ENCODE measurements at places on chromosomes 3 and 15.

DNA sequence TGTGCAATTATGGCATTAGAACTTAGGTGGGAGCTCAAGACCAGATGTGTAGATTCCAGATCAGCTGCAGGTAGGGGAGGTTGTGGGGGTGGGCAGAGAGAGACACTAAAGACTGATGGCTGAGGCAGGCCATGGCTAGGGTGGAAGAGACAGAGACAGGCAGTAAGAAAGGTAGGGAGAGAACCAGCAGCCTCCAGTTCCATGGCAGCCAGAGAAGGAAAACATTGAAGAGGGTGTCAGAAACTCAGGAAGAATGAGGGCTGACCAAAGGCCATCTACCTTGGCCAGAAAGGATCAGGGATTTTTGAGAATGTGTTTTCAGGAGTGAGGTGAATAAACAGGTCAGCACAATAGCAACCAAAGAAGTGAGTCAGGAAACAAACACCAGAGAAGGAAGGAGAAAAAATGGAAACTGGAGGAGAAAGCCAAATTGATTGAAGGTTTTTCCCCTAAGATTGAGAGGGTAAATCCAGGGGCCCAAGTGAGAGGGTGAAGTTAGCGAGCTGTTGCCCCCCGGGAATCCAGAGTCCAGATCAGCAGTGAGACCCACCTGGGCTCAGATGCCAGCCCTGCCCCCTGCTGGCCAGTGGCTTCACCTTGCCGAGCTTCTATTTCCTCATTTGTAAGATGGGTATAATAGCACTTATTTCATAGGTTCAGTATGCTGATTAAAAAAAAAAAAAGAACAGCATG is 41.0 kb downstream of the ABHD2 start:
- no peak overlapping the region for H3K4me3 ChIP-seq
- H3K27me3 ChIP-seq: no peaks in the 10 kb centered on the region
- no peaks in the 10 kb centered on the region for H3K36me3 ChIP-seq

GRCh38 chr3:112633757-112634156 is 7.2 kb downstream of the CCDC80 start:
- peaks cover 22% of the 10 kb centered on the region for H3K4me1 ChIP-seq
- no peak for ATAC-seq
- H3K27me3 ChIP-seq: no peaks in the 10 kb centered on the region
- no peaks in the 10 kb centered on the region for H3K36me3 ChIP-seq
- H3K27ac ChIP-seq: peak overlapping the region; percentile 85

DNA sequence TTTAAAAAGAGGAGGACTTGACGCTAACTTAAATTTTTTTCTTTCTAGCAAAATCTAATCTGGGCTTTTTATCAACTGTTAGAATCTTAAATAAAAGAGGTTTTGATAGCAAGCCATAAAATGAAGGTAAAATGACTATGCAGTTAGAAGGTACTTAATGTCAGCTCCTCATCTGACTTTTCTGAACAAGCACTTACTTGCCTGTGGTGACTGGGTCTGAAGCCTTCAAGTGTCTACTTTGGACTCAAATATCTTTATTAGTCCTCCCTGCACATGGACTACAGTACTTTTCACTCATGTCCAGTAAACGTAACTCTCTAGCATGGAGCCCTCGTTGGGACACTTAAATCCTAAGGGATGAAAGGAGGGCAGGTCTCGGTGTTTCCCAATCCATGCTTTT is 135.9 kb downstream of the P2RY1 start:
- no peaks in the 10 kb centered on the region for H3K4me1 ChIP-seq
- ATAC-seq: no peak
- no peak overlapping the region for H3K4me3 ChIP-seq

DNA sequence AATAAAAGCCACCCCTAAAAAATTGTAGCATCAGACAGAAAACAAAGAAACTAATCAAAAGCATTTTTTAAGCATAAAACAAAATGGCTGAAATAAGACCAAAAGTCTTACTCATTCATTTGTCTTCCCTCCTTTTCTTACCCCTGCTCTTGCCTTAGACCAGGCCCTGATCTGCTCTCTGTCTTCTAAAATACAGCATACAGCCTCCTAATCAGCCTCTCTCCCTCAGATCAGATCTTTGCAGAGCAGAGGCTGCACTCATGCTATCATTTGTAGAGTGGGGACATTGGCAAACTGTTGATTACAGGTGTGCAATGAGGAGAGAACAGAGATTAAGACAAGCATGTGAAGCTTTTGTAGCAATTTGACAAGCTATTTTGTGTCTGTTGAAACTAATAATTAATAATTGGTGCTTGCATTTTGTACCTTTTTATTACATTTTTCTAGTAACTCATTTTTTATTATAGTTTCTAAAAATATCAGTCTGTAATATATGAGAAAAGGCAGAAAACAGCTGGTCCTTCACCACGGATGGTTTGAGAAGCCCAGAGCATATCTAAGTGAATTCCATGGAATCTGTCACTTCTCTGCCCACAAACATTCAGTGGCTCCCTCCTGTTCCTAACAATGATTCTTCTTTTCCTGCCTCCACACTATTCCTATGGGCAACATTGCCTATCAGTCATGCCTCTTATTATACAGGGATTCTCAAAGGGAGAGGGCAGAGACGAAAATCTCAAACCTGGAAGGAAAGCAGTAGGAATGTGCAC is 286.2 kb upstream of the STT3B start:
- H3K4me1 ChIP-seq: no peaks in the 10 kb centered on the region
- H3K4me3 ChIP-seq: no peak overlapping the region
- no peaks in the 10 kb centered on the region for H3K36me3 ChIP-seq
- ATAC-seq: no peak
- no peak overlapping the region for H3K27ac ChIP-seq

DNA sequence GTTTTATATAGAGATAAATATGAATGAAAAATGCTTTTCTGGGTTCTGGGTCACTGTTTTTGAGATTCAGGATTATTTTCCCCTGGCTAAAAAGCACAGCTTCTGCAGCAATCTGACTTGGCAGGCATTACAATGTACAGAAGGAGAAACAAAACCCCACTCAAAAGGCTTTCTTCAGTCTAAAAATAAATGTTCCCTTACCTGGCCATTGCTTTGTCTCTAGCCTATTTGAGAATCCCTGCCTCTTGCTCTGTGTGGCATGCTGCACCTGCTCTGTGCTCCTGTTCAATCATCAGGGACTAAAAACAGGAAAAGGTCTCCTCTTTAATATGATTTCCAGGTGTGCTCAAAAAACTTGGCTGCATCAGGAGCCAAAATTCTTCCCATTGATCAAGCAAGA is 187.4 kb upstream of the STAC start:
- no peaks in the 10 kb centered on the region for H3K36me3 ChIP-seq
- H3K4me3 ChIP-seq: no peak overlapping the region
- no peaks in the 10 kb centered on the region for H3K27me3 ChIP-seq
- ATAC-seq: no peak
- H3K27ac ChIP-seq: no peak overlapping the region

DNA sequence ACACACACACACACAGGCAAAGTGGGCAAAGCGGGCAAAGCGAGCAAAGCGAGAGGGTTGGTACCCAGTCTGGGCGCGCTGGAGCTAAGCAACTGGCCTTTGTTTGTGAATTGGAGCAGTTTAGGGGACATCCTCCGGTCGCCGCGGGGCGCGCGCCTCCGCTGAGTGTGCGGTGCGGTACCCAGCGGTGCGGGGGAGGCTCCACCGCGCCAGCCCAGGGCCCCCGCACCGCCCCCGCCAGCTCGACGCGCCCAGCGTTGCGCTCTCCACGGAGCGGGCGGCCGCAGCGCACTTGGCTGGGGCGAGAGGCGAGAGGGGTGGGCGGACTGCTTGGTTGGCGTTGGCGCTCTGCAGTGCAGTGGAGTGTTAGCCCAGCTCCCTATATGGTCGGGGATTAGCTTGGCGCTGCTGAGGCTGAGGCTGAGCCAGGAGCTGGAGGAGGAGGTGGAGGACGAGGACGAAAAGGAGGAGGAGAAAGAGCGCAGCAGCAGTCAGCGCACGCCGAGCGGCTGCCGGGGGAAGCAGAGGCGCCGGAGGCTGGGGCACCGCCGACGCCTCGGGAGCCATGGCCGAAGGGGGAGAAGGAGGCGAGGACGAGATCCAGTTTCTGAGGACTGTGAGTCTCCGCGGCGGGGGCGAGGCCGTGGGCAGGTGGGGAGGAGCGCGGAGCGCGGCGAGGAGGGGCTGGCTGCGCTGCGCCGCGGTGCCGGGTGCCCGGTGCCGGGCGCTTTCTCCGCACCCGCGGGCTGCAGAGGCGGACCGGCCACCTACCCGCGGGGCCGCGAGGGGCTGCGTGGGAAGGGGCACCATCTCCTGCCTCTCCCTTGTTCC is at the start of gene RYR3:
RYR3 (plus strand) TSS at position 487 of the 831 bp plus-strand sequence; CDS start at position 566, 79 bp downstream.
- peaks cover 15% of the 10 kb centered on the region for H3K27me3 ChIP-seq
- H3K4me3 ChIP-seq: peak within 1 kb of the TSS; percentile 52
- H3K27ac ChIP-seq: peak within 1 kb of the TSS; percentile 78
- peak; percentile 85 for ATAC-seq

GRCh38 chr3:134057654-134058110 is 28.0 kb upstream of the SLCO2A1 start:
- ATAC-seq: no peak
- no peak overlapping the region for H3K4me3 ChIP-seq
- no peaks in the 10 kb centered on the region for H3K27me3 ChIP-seq
- H3K36me3 ChIP-seq: no peaks in the 10 kb centered on the region

DNA sequence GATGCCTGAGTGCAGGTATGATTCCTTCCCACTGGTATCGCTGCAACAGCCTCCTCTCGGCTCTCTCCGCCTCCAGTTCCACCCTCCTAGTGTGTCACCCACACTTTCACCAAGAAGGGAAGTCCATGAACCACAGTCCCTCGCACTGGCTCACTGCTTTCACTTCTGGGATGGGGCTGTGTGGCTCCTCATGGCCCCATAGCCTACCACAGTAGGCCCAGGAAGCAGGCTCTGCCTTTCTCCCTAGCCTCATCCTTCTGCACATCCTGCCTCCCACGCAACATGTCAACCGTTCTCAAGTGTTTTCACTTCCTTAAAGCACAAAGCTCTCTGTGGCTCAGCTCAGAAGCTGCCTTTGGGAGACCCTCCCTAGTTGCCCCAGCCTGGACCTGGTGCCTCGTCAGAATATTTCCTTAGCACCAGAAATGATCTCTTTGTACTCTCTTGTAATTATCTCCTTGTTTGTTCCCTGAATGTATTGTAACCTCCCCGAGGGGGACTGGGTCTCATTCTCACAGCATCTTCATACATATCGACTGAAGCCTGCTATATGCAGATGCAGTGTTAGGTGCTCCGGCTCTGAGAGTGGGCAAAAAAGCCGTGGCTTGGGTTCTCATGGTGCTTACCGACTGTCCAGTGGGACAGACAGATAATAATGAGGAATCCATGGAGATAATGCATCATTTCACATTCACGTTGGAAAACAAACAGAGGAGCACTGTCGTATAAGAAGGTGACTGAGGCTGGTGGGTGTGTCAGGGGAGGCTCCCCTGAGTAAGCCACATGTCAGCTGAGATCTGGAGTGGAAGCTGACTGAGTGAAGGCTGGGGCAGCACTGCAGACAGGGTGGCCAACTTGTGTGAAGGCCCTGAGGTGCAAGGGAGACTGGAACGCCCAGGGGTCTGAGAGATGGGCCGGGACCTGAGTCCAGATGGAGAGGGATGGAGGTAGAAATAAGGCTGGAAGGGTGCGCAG is 107.1 kb downstream of the DGKG start:
- no peak overlapping the region for H3K4me3 ChIP-seq
- peaks cover 3% of the 10 kb centered on the region for H3K4me1 ChIP-seq
- no peaks in the 10 kb centered on the region for H3K27me3 ChIP-seq
- H3K36me3 ChIP-seq: peaks cover 81% of the 10 kb centered on the region
- no peak for ATAC-seq

DNA sequence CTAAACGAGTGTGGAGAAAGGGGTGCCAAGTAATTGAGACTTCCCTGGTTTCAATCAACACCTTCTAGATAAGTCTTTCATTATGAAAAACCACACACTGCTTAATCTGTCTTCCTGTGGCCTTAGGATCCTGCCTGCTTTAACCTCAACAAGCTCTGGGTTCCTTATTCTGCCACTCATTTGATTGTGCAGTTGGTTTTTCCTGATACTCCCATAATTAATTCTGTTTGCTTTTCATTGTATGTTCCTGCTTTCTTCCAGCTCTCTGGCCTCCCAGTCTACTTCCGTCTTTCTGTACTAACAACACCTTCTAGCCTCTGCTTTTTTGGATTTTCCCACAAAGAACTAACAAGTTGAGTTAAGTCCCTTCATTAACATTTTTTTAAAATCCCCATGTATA is 20.2 kb upstream of the GCNT3 start:
- H3K27me3 ChIP-seq: peaks cover 12% of the 10 kb centered on the region
- no peak for ATAC-seq
- H3K27ac ChIP-seq: no peak overlapping the region
- no peaks in the 10 kb centered on the region for H3K4me1 ChIP-seq
- no peak overlapping the region for H3K4me3 ChIP-seq
